Activated CD8-positive, alpha-beta T cell treated with anti-CD3 and anti-CD28 coated beads, Interleukin-2, amount 10 ng/mL, durations not matched to agents 7 days and 5 days (primary cell): ENCODE measurements at places on chromosomes 12 and 14. TPM values are rescaled to one million over a fixed set of nuclear protein-coding genes. Genes with fewer than 3 reads are reported as not detected.

- no peak for DNase-seq
- H3K27me3 ChIP-seq = no peaks in the 10 kb centered on the region
- H3K36me3 ChIP-seq = peaks cover 91% of the 10 kb centered on the region
- peaks cover 32% of the 10 kb centered on the region for H3K4me1 ChIP-seq
- H3K4me3 ChIP-seq = no peak overlapping the region
- H3K27ac ChIP-seq = no peak overlapping the region
Observed at GRCh38 chr14:91307652-91308051, 63.1 kb upstream of the GPR68 start.

DNA sequence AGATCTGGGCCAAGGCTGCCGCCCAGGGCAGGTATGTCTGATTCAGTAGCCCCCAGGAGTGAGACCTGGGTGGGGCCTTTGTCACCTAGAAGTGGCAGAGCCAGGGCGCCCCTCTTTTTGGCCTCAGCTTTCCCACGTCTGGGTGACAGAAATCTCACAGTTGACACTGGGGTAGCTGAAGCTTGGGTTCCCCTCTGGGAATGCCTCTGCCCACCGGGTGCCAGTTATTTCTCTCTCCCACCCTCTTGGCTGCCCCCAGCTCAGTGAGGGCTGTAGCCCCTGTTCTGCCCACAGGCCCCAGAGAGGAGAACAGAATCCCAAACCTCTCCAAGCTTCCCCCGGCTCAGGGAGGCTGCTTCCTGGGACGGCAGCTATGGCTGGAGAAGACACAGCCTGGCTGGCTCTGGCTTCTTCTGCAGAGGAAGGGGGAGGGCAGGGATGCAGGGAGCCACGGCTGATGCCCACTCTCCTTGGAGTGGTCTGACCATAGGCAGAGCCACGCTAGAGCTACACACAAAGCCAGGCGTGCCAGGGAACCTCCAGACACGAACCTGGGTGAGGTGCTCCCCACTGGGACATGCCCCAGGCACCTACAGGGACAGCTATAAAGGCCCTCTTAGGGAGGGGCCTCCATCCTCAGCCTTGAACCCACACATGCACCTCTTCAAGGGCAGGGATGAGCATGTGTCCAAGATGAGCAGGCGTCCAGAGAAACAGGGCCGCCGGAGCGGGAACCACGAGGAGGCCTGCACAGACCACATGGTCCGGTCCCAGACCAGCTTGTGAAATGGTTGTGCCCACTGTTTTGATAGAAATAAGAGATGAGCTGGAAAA, 51.7 kb downstream of the BEGAIN start:
- H3K4me1 ChIP-seq = peaks cover 21% of the 10 kb centered on the region
- H3K27ac ChIP-seq = peak overlapping the region; percentile 12
- H3K27me3 ChIP-seq = no peaks in the 10 kb centered on the region
- no peaks in the 10 kb centered on the region for H3K36me3 ChIP-seq
- no peak for DNase-seq

DNA sequence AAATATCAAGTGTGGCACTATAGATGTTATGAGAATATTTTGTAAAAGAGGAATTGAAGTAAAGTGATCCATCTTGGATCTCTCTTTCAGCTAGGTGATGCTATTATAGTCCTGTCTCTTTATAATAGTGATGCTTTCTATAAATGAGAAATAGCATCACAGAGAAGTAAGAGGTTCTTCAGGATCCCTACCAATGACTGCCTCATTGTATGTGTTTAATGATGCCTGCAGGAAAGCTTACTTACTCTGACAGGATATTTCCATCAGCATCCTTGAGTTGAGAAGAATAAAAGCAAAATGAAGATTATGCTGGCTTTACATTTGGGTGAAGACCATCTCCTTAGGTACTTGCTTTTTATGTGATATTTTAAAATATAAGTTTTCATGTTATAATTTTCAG, 846.0 kb upstream of the LRFN5 start:
- no peak for DNase-seq
- no peak overlapping the region for H3K27ac ChIP-seq
- H3K36me3 ChIP-seq = no peaks in the 10 kb centered on the region
- H3K4me1 ChIP-seq = no peaks in the 10 kb centered on the region

The CAPZA3 gene
- not detected for total RNA-seq

GRCh38 chr14:85531141-85531586, 1.2 kb downstream of the FLRT2 start:
- no peak overlapping the region for H3K4me3 ChIP-seq
- no peak for DNase-seq
- peaks cover 74% of the 10 kb centered on the region for H3K27me3 ChIP-seq
- peaks cover 7% of the 10 kb centered on the region for H3K36me3 ChIP-seq
- no peak overlapping the region for H3K27ac ChIP-seq

DNA sequence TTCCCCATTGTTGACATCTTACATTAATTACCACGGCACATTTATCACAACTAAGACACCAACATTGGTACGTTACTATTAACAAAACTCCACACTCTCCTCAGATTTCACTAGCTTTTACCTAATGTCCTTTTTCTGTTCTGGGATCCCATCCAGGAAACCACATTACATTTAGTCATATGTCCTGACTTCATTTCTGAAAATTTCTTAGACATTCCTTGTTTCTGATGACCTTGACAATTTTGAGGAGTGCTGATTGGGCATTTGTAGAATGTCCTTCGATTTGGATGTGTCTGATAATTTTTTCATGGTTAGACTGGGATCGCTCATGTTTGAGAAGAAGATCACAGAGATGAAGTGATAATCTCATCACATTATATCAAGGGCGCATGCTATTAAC, 34.6 kb upstream of the ACSM4 start:
- DNase-seq = no peak
- H3K4me3 ChIP-seq = no peak overlapping the region
- H3K27me3 ChIP-seq = peaks cover 8% of the 10 kb centered on the region
- H3K36me3 ChIP-seq = no peaks in the 10 kb centered on the region
- no peak overlapping the region for H3K27ac ChIP-seq

The ADCY4 gene
- 3.4 TPM for total RNA-seq

DNA sequence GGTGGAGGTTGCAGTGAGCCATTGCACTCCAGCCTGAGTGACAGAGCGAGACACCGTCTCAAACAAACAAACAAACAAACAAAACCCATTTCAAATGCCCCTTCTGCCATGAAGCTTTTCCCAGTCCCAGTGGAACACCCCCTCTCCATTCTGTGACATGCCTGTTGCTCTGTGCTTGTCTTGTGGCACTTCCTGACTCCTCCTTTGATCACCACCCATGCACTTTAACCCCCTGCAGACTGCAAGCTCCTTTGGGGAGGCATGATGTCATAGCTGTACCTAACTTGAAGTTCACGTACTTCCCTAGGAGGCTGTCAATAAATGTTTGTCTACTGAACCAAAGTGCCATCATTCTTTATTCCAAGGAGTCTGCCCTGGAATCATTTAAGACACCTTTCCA, 64.7 kb downstream of the TMCC3 start:
- peaks cover 5% of the 10 kb centered on the region for H3K27me3 ChIP-seq
- no peak overlapping the region for H3K4me3 ChIP-seq
- H3K27ac ChIP-seq = no peak overlapping the region
- no peaks in the 10 kb centered on the region for H3K36me3 ChIP-seq
- H3K4me1 ChIP-seq = no peaks in the 10 kb centered on the region

DNA sequence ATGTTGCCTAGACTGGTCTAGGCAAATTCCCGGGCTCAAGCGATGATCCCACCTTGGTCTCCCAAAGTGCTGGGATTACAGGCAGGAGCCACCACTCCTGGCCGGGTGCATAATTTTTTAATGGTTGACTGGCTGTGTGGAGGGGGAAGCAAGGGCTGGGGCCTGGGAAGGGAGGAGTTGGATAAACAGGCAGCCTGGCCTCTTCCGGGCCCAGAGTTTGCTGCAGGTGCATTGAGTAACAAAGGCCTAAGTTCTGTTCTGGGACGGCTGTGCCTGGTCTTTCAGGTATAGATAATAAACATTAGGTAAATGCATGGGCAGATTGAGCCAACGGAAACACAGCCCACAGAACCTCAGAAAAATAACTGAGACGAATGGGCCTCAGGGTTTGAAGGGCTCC, 191.3 kb upstream of the TBX3 start:
- H3K36me3 ChIP-seq = no peaks in the 10 kb centered on the region
- DNase-seq = no peak
- H3K27me3 ChIP-seq = no peaks in the 10 kb centered on the region
- H3K27ac ChIP-seq = no peak overlapping the region
- no peaks in the 10 kb centered on the region for H3K4me1 ChIP-seq
- H3K4me3 ChIP-seq = no peak overlapping the region
